Dermis blood vessel endothelial cell (primary cell): ENCODE measurements at places on chromosomes 3 and 15. TPM values are rescaled to one million over a fixed set of nuclear protein-coding genes. Genes with fewer than 3 reads are reported as not detected.
A peak's percentile ranks its signal among the peaks of the same experiment; 100 is the strongest.

DNA sequence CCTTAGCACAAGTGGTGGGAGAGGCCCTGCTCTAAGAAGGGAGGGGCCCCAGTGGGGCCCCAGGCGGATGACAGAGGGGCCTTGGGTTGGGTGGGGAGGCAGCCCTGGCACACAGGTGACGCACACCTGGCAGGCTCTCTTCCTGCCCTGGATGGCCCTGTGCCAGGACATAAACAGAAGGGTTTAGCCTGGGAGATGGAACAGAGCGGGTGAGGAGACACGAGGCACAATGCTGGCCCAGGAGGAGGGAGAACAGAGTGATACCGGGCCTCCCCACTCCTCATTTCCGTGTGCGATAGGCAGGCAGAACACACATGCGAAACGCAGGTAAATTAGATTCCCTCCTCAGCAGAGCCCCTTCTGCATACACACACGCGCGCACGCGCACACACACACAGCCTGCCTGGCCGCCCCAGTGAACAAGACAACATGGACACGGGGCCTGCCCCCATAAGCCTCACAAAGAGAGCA is 39.8 kb downstream of the IDH2 start:
- DNase-seq = no peak

STOML1 gene
- total RNA-seq = 19.9 and 22.3 TPM in 2 replicates

NOX5 gene
- total RNA-seq = under 0.01 TPM in 1 of 2 replicates, not detected in the other

DNA sequence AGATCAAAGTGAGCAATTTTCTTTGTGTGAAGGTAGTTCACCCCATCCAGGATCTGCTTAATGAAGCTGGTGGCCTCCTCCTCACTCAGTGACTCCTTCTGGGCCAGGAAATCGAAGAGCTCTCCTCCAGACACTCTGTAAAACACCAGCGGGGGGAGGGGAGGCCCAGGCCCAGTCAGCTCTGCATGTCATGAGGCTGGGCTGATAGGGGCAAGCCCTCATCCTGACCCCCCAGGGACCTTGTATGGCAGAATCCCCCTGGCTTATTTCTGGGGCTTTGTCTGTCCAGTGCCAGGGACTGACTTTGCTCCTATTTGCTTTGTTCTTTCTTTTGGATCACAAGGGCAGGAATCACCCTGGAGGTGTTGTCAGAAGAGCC is 74.9 kb downstream of the DAPK2 start:
- no peak for DNase-seq

ATP13A5 gene
- total RNA-seq = not detected in 2 replicates

IQCH gene
- total RNA-seq = 1.4 and 1.7 TPM in 2 replicates

- DNase-seq = no peak
Measured at GRCh38 chr3:10786640-10787039, 29.4 kb upstream of the SLC6A11 start.

DNA sequence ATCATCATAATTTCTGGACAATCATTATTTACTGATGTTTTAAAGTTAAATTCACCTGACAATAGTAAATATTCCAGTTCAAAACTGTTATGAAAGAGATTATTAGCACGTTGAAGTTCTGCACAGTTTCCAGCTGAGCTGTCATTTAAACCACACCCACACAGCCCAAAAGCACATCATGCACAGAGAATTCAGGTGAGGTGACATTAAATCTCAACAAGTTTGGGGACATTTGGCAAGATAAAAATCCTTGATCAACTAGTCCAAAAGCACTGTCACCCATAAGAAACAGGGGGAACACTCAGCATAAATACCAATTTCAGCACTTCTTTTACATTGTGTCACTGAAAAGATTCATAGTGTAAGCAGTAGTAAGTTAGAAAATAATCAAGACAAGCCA is 6.9 kb downstream of the NCEH1 start:
- DNase-seq = no peak

CSTA gene
- total RNA-seq = not detected in 2 replicates

DNA sequence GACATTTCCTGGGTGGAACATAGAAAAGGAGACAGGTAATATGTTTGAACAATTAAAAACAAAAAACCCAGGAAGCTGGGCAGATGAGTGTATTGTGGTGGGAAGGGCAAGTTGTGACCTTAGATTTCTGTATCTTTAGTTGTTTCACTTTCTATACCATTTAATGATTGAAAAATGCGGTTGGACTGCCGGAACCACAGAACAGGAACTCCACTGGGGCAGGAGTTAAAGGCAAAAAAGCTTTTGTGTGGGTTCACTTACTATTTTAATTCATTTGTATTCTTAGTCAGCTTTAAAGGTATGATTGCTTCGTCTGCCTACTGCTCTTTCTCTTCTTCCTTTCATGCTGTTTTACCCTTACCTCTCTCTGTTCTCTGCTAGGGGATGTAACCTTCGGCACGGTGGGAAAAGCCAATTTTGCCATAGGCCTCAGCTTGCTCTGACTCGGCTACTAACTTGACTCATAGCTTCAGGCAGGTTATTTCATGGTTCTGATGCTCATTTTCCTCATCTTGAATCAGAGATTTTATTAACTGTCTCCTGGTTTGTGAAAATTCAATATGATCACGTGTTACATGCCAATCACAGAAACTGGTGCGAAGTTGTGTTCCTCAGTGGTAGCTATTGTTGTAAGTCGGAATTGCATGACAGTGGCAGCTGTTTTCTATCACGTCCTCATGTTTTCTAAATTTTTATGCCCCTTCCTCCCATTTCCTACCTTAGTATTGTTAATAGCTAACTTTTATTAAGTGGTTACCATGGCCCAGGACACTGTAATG is 1.6 kb upstream of the MCTP2 start:
- no peak for DNase-seq

LRRIQ4 gene
- not detected in 2 replicates for total RNA-seq

TLR9 gene
- under 0.01 TPM in 1 of 2 replicates, not detected in the other for total RNA-seq

CSPG4 gene
- total RNA-seq = 0.19 and 0.68 TPM in 2 replicates

DNA sequence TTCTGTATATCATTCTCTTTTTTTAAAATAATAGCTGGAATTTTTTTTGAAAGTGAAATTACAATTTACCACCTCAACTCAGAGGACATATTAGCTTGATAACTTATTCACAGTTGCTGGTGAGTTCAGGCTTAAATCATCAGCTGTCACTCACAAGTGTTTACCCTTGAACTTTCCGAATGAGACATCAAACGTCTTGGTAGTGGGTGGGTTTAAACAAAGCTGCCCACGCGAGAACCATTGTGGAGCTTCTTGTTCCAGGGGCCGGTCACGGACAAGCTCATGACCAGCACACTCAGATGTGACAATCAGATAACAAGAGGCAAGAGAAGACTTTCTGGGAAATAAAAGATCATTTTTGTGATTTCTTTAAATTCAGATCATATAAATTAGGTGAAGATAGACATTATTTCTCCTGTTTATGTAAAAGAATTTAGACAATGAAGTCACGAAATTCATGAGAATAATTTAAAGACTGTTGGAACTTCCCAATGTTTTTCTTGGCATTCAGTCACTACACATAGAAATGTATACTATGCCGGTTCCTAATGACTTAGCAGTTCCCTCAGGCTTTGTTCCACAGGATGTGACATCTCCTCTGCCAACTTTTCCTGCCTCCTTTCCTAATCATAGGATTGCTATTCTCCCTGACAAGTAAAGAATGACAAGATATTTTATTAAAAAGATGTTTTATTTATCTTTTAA is 29.3 kb downstream of the BTD start:
- peak; percentile 93 for DNase-seq

DNA sequence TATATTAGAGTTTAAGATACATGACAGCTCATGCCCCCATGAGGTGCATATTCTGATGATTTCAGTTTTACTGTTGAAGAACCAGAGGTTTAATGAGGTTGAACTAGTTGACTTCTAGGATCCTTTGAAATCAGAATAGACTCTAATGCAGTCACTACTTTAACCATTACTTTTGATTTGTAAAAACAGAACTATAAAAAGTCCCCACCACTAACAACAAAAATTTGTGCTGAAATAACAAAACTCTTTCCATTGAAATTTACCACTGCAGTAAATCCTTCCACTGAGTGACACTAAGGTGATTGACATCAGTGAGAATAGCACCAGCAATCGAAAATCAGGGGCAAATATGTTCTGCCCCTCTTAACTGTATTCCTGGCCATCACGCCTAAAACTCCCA is 214.1 kb downstream of the SHQ1 start:
- no peak for DNase-seq

DNA sequence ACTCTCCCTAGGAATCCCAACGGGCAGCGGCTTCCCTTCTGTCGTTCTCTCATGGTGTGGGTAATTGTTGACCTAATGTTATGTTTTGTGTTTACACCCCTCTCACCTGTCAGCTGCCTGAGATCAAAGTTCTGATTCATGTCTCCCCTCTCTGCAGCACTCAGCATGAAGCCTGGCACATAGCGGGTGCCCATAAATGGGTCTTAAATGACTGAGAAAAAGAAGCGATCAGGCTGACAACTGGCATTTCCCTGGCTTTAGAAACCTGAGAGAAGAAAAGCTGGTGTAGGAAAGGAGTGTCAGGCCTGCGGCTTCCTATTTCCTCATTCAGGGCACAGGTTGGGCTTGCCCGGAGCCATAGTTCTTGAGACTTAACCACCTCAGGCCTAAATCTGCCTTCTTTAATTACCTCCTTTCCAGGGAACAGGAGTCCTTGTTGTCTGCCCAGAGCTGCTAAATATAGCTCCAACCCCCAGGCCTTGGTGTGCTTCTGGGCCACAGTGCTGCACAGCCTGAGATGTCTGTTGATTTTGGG is 31.8 kb downstream of the LPP start:
- peak; percentile 22 for DNase-seq

GRCh38 chr3:50610181-50610971 is 1.2 kb downstream of the CISH start:
- no peak for DNase-seq

GRCh38 chr3:72111265-72112205 is 326.6 kb upstream of the PROK2 start:
- DNase-seq = no peak

GNAT1 gene
- total RNA-seq = not detected in 2 replicates

DNA sequence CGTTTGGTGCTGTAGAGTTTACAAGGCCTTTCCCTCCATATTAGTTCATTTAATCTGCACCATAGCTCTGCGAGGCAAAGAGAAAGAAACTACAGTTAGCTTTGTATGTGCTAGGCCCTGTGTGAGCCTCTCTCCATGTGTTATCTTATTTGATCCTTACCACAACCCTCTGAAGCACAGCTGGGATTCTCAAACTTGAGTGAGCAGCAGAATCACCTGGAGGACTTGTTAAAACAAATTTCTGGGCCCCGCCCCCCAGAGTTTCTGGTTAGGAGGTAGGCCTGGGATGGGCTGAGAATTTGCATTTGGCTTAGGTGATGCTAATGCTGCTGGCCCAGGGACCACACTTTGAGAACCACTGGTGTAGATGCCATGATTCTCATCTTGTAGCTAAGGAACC is 12.3 kb downstream of the CA12 start:
- DNase-seq = no peak

ADAMTS9 gene
- total RNA-seq = 80.3 and 86.0 TPM in 2 replicates

- peak; percentile 82 for DNase-seq
Measured at GRCh38 chr3:71652781-71653413, 69.4 kb upstream of the FOXP1 start.

DNA sequence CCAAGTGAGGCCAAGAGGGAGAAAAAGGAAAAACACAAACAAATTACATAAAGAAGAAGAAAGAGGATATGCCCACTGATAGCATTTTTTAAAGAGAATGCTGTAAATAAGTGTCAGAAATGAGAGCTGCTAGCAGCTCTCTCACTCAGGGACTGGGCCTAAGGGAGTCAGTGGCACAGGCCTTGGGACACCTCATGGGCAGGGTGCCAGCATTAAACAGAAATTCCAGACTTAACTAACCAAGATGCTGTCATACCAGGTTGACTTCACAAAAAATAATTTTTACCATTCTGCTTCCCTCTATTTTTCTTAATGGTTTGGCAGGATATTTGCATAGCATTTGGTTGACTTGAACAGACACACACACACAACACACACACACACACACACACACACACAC is 92.3 kb upstream of the ADAMTSL3 start:
- no peak for DNase-seq

GRCh38 chr3:106683953-106684620 is 693.2 kb upstream of the CCDC54 start:
- no peak for DNase-seq

DNA sequence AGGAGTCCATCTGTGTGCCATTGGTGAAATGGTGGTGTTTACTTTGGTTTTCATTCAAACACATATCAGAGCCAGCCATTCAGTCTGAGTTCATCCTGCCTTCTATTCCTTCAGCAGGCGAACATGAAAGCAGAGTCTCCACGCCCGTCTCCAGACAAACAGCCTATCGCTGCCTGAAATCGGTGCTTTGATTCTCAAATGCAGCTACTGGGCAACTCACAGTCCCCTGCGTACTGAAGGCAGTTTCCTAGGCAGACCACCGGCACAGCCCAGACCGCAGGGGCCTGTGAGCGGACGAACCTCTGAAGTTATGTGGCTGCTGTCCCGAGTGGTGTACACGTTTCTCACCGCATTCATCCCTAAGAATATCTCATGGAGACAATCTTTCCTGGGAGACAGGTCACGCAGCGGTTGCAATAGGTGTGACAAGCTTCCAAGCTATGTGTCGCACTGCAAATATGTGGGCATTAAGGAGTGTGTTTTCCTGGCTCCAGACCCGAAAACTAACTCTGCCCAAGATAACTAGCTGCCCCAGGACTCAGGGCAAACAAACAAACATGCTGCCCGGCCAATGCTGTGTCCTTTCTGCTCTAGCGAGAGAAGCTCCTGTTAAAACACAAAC is 16.9 kb upstream of the RYR3 start:
- peak; percentile 33 for DNase-seq
